ENCODE measurements at places on chromosomes 5 and 9.
A peak's percentile ranks its signal among the peaks of the same experiment; 100 is the strongest.

DNA sequence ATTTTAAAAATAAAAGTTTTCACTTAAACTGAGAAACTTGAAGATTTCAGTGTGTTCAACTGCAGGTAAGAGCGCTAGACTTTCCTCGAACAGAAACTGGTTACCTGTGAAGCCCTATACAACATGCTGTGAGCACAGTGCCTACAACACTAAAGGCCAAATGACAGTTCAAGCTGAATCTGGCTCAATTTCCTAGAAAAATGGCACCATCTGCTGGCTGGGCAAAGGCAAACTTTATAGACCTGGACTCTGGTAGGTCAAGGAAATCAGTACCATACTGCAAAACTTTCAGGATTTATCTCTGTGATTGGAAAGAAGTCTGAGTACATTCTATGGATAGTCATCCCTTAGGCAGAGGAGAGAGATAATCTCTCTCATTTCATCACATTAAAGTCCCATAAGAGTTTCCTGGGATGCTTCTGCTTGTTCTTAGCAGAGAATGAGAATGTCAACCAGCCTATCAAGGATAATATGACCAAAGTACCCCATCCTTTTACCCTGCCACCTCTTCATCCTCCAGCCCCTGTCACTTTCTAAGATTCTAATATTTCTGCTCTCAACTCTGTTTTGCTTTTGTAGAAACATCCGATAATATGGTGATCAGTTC, 31.8 kb upstream of the FOXB2 start:
- no peaks in the 10 kb centered on the region for H3K4me1 ChIP-seq
- no peak overlapping the region for H3K4me3 ChIP-seq
- no peaks in the 10 kb centered on the region for H3K27me3 ChIP-seq
- ATAC-seq, result no peak
- H3K36me3 ChIP-seq, result no peaks in the 10 kb centered on the region
- no peak overlapping the region for H3K27ac ChIP-seq

GRCh38 chr5:107247427-107247826, 423.3 kb downstream of the EFNA5 start:
- no peaks in the 10 kb centered on the region for H3K27me3 ChIP-seq
- no peak overlapping the region for H3K4me3 ChIP-seq
- no peak for ATAC-seq

- H3K27me3 ChIP-seq, result no peaks in the 10 kb centered on the region
- no peaks in the 10 kb centered on the region for H3K36me3 ChIP-seq
- peaks cover 14% of the 10 kb centered on the region for H3K4me1 ChIP-seq
- H3K4me3 ChIP-seq, result no peak overlapping the region
Measured at GRCh38 chr9:77965445-77966123, 66.0 kb downstream of the GNAQ start.

DNA sequence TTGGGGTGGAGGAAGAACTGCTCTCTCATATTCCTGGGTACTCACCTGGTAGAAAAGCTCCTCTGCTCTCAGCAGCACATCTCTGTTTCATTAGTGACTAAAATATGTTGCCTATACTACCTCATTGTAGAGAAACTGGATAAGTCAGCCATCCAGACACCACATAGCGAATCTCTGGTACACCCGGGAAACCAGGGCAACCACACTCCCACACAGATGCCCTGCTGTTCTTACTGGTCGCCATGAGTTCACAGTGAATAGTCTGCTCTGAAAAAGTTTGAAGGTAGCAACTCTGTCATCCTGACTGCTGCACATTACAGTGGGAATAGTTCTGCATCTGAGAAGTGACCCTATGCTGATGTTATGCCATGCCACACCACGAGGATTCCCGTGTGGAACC, 135.0 kb downstream of the ENTREP1 start:
- no peaks in the 10 kb centered on the region for H3K4me1 ChIP-seq
- ATAC-seq, result no peak
- no peaks in the 10 kb centered on the region for H3K36me3 ChIP-seq

- H3K27ac ChIP-seq, result no peak overlapping the region
- peaks cover 31% of the 10 kb centered on the region for H3K36me3 ChIP-seq
- H3K27me3 ChIP-seq, result no peaks in the 10 kb centered on the region
- no peaks in the 10 kb centered on the region for H3K4me1 ChIP-seq
Measured at GRCh38 chr5:14768508-14769365, 102.8 kb downstream of the ANKH start.

GRCh38 chr9:131543141-131543540, 2.2 kb upstream of the PRRT1B start:
- H3K4me1 ChIP-seq, result peaks cover 21% of the 10 kb centered on the region
- no peaks in the 10 kb centered on the region for H3K36me3 ChIP-seq
- no peak for ATAC-seq

- peaks cover 14% of the 10 kb centered on the region for H3K36me3 ChIP-seq
- no peak overlapping the region for H3K4me3 ChIP-seq
- H3K27ac ChIP-seq, result peak overlapping the region; percentile 21
Measured at GRCh38 chr5:78483809-78484521, 123.5 kb downstream of the SCAMP1 start.

GRCh38 chr5:158121678-158122077, 262.7 kb upstream of the CLINT1 start:
- H3K36me3 ChIP-seq, result no peaks in the 10 kb centered on the region
- no peak for ATAC-seq
- H3K27ac ChIP-seq, result no peak overlapping the region
- no peaks in the 10 kb centered on the region for H3K4me1 ChIP-seq
- no peak overlapping the region for H3K4me3 ChIP-seq

GRCh38 chr9:78898234-78898633, 601.3 kb downstream of the PSAT1 start:
- no peak for ATAC-seq
- no peak overlapping the region for H3K4me3 ChIP-seq
- no peaks in the 10 kb centered on the region for H3K27me3 ChIP-seq
- no peaks in the 10 kb centered on the region for H3K4me1 ChIP-seq
- no peak overlapping the region for H3K27ac ChIP-seq

DNA sequence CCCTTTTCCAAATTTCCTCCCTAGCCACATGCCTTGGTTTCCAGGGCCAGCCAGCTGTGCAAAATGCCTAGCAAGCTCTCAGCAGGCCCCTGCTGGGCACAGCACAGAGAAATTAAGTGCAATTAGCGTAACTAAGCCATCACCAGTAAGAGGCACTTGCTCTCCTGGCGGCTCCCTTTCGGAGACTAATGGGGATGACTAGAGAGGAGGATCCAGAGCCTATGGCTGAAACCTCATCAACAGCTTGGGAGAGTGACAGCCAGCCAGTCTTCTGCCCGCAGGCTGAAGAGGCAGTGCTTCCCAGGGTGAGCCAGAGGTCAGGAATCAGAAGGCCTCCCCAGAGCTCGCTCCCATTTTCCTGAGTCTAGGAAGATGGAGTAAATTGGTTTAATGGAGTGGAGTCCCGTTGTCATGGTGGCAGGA, 108.4 kb downstream of the KCNIP1 start:
- no peak for ATAC-seq
- no peak overlapping the region for H3K27ac ChIP-seq
- peaks cover 20% of the 10 kb centered on the region for H3K27me3 ChIP-seq
- no peaks in the 10 kb centered on the region for H3K36me3 ChIP-seq

GRCh38 chr5:139653616-139654015, 5.5 kb downstream of the CXXC5 start:
- peak overlapping the region; percentile 91 for H3K27ac ChIP-seq
- no peak overlapping the region for H3K4me3 ChIP-seq
- ATAC-seq, result no peak
- H3K4me1 ChIP-seq, result peaks cover 80% of the 10 kb centered on the region
- H3K27me3 ChIP-seq, result peaks cover 6% of the 10 kb centered on the region

- peak; percentile 27 for ATAC-seq
- H3K27ac ChIP-seq, result peak overlapping the region; percentile 79
- H3K27me3 ChIP-seq, result no peaks in the 10 kb centered on the region
- H3K4me1 ChIP-seq, result no peaks in the 10 kb centered on the region
- peak overlapping the region; percentile 19 for H3K4me3 ChIP-seq
Measured at GRCh38 chr9:133113163-133113948, 7.7 kb downstream of the RALGDS start.

- H3K27me3 ChIP-seq, result no peaks in the 10 kb centered on the region
- H3K4me1 ChIP-seq, result no peaks in the 10 kb centered on the region
- H3K4me3 ChIP-seq, result no peak overlapping the region
- no peak overlapping the region for H3K27ac ChIP-seq
- peaks cover 35% of the 10 kb centered on the region for H3K36me3 ChIP-seq
Measured at GRCh38 chr5:72356361-72356760, 36.2 kb downstream of the PTCD2 start.

DNA sequence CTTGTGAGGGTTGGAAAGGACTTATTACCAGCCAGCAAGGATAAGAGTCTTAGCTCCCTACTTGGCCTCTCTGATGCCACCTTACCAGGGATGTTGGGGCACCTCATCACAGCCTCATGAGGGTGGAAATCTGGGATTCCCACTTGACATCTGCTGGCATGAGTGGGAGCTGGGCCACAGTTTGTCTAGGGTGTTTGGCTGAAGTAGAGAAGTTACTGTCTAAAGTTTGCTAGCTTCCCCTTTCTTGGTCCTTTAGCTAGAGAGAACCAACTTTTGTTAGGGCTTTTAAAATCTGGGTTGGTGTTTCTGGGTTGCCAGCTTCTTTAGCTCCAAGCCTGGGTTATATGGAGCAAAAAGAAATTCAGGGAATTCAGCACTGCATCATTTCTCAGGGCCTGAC, 57.5 kb upstream of the GNA14 start:
- H3K27me3 ChIP-seq, result no peaks in the 10 kb centered on the region
- H3K4me3 ChIP-seq, result no peak overlapping the region
- H3K4me1 ChIP-seq, result no peaks in the 10 kb centered on the region
- H3K27ac ChIP-seq, result no peak overlapping the region
- no peak for ATAC-seq
- no peaks in the 10 kb centered on the region for H3K36me3 ChIP-seq

DNA sequence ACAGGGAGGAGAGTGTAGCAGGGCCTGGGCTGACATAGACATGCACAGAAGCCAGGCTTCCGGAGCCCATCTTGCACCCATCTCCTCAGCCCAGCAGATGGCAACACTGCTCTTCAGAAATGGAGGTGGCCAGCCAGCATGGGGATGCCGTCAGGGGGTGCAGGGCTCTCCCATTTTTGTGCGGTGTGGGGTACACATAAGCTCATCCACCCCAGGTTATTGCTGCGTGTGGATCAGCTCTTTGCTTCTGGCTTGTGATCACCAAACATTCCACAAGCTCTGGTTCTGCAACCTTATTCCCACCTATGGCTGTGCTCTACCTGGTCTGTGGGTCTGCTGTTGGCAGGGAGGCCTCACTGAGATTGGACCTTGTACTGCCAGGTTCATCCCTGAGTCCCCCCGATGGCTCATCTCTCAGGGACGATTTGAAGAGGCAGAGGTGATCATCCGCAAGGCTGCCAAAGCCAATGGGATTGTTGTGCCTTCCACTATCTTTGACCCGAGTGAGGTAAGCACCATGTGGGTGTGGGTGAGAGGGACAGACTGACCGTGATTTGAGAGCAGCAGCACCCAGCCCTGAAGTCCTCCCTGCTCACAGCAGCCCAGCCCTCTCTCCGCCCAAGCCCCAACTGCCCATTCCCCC, 17.3 kb downstream of the SLC22A5 start:
- peak; percentile 61 for ATAC-seq
- peaks cover 32% of the 10 kb centered on the region for H3K36me3 ChIP-seq
- peaks cover 23% of the 10 kb centered on the region for H3K4me1 ChIP-seq
- no peaks in the 10 kb centered on the region for H3K27me3 ChIP-seq
- peak overlapping the region; percentile 93 for H3K27ac ChIP-seq
- H3K4me3 ChIP-seq, result no peak overlapping the region

GRCh38 chr9:118222375-118222774, 518.2 kb downstream of the TLR4 start:
- ATAC-seq, result no peak
- H3K36me3 ChIP-seq, result no peaks in the 10 kb centered on the region
- no peaks in the 10 kb centered on the region for H3K4me1 ChIP-seq
- H3K27me3 ChIP-seq, result no peaks in the 10 kb centered on the region

DNA sequence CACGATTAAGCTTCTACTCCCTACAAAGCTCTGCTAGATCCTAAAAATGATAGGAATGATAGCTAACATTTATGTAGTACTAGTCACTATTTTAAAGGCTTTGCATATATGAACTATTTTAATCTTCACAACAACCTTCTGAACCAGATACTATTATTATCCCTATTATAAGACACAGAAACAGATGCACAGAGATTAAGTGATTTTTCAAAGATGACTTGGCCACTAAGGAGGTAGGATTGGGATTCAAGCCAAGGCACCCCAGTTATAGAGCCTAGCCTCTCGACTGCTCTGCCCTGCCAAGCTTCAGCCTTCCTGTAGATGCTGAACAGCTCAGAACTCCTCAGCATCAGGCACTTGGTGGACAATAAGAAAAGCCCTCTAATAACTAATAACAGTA, 200.9 kb upstream of the PTGER4 start:
- no peak overlapping the region for H3K4me3 ChIP-seq
- ATAC-seq, result no peak
- peaks cover 13% of the 10 kb centered on the region for H3K4me1 ChIP-seq
- no peaks in the 10 kb centered on the region for H3K36me3 ChIP-seq
- no peaks in the 10 kb centered on the region for H3K27me3 ChIP-seq

DNA sequence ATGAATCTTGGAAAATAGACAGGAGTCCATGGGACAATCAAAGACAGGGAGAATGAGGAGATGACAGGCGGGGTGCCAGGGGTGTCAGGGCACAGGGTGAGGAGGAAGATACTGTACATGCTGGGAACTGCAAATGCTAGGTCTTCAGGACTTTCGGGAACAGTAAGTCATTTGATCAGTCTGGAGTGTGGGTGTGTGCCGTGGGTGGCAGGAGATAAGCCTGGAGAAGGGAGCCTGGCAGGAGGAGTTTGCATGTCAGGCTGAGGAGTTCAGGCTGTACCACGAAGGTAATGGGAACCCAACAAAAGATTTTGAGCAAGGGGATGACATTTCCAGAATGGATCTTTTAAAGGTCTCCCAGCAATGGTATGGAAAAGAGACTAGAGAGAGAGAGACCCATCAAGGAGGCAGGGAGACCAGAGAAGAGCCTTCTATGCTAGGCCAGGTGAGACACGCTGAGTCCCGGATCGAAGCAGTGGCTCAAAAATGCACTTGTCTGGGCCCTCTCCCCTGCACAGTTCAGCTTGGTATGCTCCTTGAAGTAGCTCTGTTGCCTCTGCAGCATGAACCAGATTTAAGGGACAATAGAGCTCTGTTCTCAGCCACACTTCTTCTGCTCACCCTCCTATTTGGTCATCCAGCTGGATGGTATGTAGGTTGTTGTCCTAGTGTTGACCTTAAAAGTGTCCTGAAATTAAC, 77.0 kb upstream of the FER start:
- no peak overlapping the region for H3K4me3 ChIP-seq
- no peak overlapping the region for H3K27ac ChIP-seq
- no peak for ATAC-seq
- H3K36me3 ChIP-seq, result no peaks in the 10 kb centered on the region

DNA sequence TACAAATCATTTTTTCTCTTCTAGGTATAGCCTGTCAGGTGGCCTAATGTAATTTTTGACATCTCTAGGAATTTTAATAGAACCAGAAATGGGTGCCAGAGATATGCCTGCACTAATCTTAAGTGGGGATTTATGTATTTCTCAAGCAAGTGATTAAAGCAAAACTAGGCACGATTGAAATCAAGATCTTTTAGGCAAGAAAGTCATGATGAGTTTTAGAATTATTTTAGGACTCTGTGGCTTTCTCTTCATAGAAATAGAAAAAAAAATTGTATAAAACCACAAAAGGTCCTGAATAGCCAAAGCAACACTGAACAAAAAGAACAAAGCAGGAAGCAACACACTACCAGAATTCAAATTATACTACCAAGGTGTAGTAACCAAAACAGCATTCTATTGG, 952 bp upstream of the AMACR start:
- no peak for ATAC-seq
- H3K27ac ChIP-seq, result peak overlapping the region; percentile 71
- peak overlapping the region; percentile 46 for H3K4me3 ChIP-seq
- peaks cover 3% of the 10 kb centered on the region for H3K36me3 ChIP-seq

All from gastroesophageal sphincter (tissue), 4 donors.